ENCODE measurements at places on chromosomes 4 and X. TPM values are rescaled to one million over a fixed set of nuclear protein-coding genes. Genes with fewer than 3 reads are reported as not detected.

Gene ABLIM2
- 5.2 TPM for total RNA-seq

Gene NXF2
- 0.35 TPM for total RNA-seq

Gene HSFX3
- total RNA-seq = not detected

Gene ADAM29
- not detected for total RNA-seq

Gene SMPX
- total RNA-seq = not detected

DNA sequence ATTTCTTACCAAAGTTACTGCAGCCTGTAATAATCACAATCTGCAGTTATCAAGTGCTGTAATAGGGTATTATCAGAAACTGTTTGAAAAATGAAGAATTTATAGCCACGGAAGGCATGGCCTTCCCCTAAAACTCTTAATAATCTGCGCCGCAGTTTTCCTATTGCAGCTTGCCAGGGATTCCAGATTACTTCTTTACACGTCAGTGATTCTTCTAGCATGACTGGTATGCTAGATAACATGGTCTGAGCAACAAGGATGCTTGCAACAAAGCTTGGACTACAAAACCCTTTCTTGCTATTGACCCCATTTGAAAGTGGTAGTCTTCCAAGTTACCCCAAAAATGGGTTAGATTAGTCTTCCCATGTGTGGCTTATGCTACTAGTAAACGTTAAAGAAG, 47.2 kb upstream of the GK2 start:
- H3K27ac ChIP-seq = no peak overlapping the region
- no peaks in the 10 kb centered on the region for H3K4me1 ChIP-seq
- no peaks in the 10 kb centered on the region for H3K27me3 ChIP-seq
- no peak overlapping the region for H3K4me3 ChIP-seq

DNA sequence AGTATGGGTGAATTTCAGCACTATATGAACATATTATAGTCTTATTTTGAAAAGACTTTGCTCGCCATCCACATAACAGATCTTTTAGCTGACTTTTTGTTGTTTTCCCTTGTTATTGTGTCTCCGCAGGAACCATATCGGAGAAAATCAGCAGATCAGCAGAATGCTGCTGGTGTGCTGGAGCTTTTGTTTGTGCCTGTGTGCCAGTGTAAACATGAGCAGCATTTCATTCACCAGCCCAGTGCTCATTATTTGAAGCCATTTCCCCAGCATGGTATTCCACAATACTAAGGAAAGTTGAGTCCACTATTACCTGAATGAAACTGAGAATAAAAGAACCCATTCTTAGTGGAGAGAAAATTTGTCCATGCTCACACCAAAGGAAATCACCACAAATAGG, 261.8 kb upstream of the ARX start:
- no peak overlapping the region for H3K4me3 ChIP-seq
- no peaks in the 10 kb centered on the region for H3K27me3 ChIP-seq
- H3K27ac ChIP-seq = no peak overlapping the region
- DNase-seq = no peak
- no peaks in the 10 kb centered on the region for H3K4me1 ChIP-seq
- no peaks in the 10 kb centered on the region for H3K36me3 ChIP-seq

GRCh38 chrX:98371994-98372393, 1488.3 kb downstream of the RPA4 start:
- no peaks in the 10 kb centered on the region for H3K27me3 ChIP-seq
- H3K4me1 ChIP-seq = no peaks in the 10 kb centered on the region
- H3K36me3 ChIP-seq = no peaks in the 10 kb centered on the region
- no peak overlapping the region for H3K4me3 ChIP-seq

GRCh38 chr4:79864500-79865200, 208.4 kb downstream of the ANTXR2 start:
- no peak for DNase-seq
- no peaks in the 10 kb centered on the region for H3K4me1 ChIP-seq

- peaks cover 13% of the 10 kb centered on the region for H3K4me1 ChIP-seq
- no peak for DNase-seq
- H3K27ac ChIP-seq = peak overlapping the region; percentile 68
- no peaks in the 10 kb centered on the region for H3K36me3 ChIP-seq
Measured at GRCh38 chr4:77127837-77128621, 29.0 kb upstream of the CCNG2 start.

- peaks cover 41% of the 10 kb centered on the region for H3K4me1 ChIP-seq
- no peak for DNase-seq
- no peaks in the 10 kb centered on the region for H3K27me3 ChIP-seq
- H3K27ac ChIP-seq = peak overlapping the region; percentile 63
Measured at GRCh38 chr4:6752486-6752829, 30.1 kb upstream of the KIAA0232 start.

DNA sequence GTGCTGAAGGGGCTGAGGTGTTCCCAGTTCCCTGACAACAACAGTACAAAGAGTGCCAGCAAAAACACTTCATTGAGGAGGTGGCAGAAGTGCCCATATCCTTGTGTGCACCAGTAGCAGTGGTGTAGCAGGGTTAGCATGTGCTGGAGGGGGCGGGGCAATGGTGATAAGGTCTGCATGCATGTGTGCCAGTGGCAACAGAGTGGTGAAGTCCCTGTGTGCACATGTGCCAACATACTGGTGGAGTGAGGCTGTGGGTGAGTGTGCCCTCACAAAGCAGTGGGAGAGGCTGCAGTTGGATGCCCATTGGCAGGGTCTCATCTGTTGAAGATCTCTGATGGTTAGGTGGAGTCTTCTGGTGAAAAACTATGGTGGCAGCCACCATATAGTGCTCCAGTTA, 994.6 kb downstream of the PCDH19 start:
- DNase-seq = no peak
- H3K4me1 ChIP-seq = no peaks in the 10 kb centered on the region

- H3K4me1 ChIP-seq = no peaks in the 10 kb centered on the region
- H3K27ac ChIP-seq = no peak overlapping the region
- DNase-seq = no peak
- no peaks in the 10 kb centered on the region for H3K27me3 ChIP-seq
- H3K36me3 ChIP-seq = no peaks in the 10 kb centered on the region
Measured at GRCh38 chrX:101223226-101223625, 3.6 kb downstream of the DRP2 start.

DNA sequence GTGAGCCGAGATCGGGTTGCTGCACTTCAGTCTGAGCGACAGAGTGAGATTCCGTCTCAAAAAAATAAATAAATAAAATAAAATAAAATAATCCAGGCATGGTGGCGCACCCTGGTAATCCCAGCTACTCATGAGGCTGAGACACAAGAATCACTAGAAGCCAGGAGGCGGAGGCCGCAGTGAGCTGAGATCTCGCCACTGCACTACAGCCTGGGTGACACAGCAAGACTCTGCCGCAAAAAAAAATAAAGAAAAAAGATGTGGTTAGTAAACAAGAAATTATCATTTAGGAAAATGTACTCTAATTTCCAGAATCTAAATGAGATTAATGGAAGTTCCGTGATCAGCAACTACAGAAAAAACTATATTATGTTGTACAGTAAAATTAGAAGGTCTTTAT, 14.5 kb upstream of the LRBA start:
- H3K36me3 ChIP-seq = no peaks in the 10 kb centered on the region
- H3K27ac ChIP-seq = no peak overlapping the region
- H3K27me3 ChIP-seq = no peaks in the 10 kb centered on the region
- H3K4me3 ChIP-seq = no peak overlapping the region

DNA sequence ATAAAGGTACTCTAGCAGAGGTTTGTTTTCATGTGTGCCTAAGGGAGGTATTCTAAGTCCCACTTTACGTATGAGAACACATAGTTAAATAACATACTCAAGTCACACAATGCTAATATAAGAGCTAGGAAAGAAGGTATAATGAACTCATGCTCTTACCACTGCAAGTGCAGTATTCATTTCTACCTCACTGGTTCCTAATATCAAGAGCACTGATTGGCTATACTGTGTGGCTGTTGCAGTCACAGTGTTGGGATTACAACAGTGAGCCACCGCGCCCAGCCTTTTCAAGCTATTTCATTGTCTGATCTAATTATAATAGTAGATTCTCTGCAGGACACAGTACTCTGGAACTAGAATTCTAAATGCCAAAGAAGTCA, 84.0 kb downstream of the PDS5A start:
- peaks cover 99% of the 10 kb centered on the region for H3K36me3 ChIP-seq
- H3K4me3 ChIP-seq = no peak overlapping the region
- H3K4me1 ChIP-seq = no peaks in the 10 kb centered on the region

DNA sequence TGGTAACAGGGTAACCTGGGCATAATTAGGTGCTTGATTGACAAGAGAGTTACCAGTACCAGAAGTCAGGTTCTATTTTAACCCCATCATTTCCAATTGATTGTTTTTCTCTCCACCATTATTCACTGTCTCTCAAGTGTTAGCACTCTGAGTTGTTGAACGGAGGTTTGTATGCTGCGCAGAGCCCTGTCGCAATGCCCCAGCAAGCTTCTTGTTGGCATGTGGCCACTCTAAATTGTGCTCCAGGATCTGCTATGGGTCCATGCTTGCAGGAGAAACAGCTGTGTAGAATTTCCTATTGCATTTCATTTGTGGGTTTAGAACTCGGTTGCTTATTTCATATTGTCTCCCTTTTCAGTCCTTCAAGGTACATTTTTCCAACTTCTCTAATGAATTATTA, 98.2 kb downstream of the KLHL8 start:
- no peaks in the 10 kb centered on the region for H3K27me3 ChIP-seq
- no peak overlapping the region for H3K4me3 ChIP-seq
- H3K4me1 ChIP-seq = peaks cover 33% of the 10 kb centered on the region
- DNase-seq = no peak
- H3K27ac ChIP-seq = no peak overlapping the region
- H3K36me3 ChIP-seq = peaks cover 63% of the 10 kb centered on the region

DNA sequence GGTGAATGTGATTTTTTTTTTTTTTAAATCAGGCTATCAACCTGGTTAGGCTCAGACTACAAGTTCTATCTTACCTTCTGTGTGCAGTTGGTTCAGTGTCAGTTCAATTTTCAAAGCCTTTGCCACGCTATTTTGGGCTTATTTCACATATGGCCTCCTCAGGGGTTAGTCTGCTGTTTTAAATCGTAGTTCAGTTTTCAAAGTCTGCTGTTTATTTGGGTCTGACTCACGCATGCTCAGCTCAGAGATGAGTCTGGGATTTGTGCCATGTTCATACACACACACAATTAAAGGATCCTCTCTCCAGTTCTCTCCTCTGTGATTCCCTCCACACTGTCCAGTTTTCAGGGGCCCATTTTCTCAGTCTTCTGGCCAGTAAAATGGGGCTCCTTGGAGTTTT, 32.3 kb upstream of the ZFX start:
- no peak for DNase-seq
- no peak overlapping the region for H3K4me3 ChIP-seq
- no peaks in the 10 kb centered on the region for H3K4me1 ChIP-seq
- H3K27me3 ChIP-seq = no peaks in the 10 kb centered on the region
